M059J (cell line): ENCODE measurements at places on chromosomes 1 and 21. TPM values are rescaled to one million over a fixed set of nuclear protein-coding genes. Genes with fewer than 3 reads are reported as not detected.

DNA sequence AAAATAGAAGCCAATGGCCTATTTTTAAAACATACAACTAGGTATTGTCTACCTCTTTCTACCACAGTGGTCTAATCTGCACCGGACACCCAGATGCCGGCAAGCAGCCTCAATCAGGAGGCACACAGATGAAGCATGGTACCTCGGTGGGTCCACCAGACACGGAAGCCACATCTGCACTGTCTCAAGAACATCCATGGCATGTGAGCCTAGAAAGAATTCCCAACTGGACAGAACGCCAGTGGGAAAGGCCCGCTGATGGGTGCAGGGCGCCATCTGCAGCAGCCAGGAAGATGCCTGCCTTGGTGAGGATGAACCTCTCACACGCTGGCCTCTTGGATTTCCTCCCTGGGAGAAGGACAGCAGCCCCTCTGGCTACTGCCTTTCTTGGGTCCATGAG is 79.5 kb downstream of the MRPL37 start:
- no peak for DNase-seq

DNA sequence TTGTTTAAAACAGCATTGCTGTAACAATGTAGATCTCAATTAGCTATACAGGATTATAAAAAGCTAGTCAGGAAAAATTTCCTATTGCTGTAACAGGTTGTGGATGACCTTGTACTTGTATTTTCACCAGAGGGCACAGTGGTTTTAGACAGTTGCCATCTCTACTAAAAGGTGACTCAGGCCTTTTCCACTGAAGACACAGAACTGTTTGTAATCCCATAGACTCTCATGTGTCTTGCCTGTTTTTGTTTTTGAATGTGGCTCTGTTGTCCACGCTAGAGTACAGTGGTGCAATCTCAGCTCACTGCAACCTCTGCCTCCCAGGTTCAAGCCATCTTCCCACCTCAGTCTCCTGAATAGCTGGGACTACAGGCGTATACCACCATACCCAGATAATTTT is 5.9 kb downstream of the MTFR1L start:
- DNase-seq: peak; percentile 39

DNA sequence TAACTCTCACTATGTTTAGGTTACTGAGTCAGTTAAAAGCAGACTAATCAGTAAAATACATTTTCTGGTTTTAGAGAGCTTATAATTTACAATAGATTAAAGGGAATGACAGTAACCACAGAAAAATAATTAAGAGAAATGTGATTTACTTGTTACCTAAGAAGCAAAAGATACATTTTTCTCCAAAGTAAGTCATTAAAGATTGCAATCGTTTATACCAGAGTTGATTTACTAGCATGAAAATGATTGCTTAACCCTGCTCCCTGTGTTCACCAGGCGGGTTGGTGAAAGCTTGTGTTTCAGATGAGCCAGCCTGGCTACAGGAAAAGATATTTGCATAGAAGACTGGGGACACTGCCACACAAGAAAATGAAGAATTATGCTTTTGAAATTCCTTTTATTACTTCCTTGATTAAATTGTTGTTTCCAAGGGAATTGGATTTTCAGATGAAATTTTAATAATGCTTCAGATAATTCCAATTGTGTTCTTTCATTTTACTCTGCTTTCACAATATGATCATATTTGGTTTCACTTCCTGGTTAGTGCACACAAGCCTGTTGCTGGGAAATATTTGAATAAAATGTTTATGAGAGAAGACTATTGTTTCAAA is 27.9 kb downstream of the LRRC8B start:
- DNase-seq: no peak

DNA sequence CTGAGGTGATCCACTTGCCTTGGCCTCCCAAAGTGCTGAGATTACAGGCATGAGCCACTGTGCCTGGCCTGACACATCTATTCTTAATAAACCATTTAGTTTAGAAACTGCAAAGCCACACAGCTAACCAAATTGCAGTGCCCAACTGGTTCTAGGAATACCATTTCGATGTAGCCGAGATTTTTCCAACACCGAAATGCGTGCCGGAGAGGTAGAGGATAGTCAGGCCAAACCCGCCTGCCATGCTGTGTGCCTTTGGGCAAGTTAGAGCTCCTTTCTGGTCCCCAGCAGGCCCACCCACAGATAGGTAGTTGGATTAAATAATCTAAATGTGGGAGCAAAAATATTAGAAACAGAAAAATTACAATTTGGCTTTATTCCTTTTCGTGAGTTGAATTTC is 254.4 kb downstream of the FOXD2 start:
- DNase-seq: no peak

DNA sequence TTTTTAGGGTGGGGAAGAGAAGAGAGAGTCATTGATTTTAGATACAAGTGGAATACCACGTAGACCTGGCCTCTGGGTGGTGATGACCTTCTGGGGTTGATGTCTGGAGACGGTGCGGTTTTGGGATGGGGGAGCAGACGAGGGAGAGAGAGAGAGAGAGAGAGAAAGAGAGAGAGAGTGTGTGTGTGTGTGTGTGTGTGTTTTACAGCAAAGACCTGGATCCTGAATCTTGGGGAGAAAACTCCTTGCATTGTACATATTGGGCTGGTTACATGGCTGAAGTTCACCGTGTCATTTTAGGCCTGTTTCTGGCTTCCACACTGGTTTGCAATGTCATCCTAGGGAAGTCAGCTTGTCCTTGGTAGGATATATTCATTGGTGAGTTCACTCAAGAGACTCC is 89.0 kb downstream of the GALNT2 start:
- DNase-seq: no peak

DNA sequence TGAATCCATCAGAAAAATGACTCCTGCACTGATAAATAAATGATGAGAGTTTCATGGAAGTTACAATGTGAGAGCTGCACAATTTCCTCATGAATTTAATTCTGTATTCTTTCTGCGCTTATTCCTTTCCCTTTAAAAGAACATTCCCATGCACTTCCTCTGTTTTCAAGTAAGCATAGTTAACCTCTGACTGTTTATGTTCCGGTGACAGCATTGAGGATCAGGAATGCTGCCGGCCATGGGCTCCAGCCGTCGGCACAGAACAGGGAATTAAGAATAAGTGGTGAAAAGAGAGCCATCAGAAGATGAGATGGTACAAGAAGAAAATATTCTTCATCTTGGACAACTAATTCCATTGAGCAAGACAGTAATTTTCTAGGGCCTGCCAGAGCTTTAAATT is 65.3 kb downstream of the SUSD4 start:
- DNase-seq: no peak

- DNase-seq: peak; percentile 11
Measured at GRCh38 chr1:37794372-37795339, 1.0 kb downstream of the MANEAL start.

SEMA4A gene
- total RNA-seq: 0.37 and 1.3 TPM in 2 replicates
